ENCODE measurements at places on chromosomes 16 and 17.
A peak's percentile ranks its signal among the peaks of the same experiment; 100 is the strongest.

DNA sequence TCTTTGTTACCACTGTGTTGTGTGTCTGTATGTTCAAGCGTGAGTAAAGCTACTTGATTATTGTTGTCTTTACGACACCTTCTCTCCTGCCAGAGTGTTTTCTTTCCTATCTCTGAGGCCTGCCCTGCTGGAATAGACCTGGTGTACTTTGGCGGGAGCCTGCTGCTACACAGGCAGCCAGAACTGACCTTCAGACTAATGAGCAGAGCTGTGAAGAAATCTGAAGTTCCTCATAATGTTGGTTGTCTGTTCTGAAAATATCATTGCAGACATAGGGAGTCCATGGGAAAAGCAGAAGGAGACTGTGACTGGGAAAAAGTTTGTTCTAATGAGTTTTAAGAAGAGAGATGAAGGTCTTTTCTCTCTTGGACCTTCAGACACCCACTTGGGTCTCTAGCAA lies 9.8 kb downstream of the RHOT1 start:
- DNase-seq: no peak

GRCh38 chr16:51239196-51239595 lies 88.1 kb upstream of the SALL1 start:
- no peak for DNase-seq

DNA sequence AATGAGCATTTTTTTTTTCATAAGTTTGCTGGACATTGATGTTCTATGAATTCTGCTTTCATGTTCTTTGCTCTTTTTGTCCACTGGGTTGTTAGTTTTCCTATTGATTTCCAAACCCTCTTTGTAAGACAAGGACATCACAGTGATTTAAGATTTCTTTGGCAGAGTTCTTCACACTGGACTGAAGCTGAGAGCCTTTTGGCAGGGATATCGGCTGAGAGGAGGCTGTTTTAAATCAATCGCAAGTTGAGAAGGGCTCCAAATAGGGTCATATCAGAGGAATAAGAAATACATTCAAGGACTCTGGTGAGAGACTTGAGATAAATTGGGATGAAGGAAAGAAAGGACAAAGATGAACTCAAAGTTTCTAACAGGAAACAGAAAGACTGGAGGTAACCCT lies 165.8 kb upstream of the AXIN2 start:
- no peak for DNase-seq

DNA sequence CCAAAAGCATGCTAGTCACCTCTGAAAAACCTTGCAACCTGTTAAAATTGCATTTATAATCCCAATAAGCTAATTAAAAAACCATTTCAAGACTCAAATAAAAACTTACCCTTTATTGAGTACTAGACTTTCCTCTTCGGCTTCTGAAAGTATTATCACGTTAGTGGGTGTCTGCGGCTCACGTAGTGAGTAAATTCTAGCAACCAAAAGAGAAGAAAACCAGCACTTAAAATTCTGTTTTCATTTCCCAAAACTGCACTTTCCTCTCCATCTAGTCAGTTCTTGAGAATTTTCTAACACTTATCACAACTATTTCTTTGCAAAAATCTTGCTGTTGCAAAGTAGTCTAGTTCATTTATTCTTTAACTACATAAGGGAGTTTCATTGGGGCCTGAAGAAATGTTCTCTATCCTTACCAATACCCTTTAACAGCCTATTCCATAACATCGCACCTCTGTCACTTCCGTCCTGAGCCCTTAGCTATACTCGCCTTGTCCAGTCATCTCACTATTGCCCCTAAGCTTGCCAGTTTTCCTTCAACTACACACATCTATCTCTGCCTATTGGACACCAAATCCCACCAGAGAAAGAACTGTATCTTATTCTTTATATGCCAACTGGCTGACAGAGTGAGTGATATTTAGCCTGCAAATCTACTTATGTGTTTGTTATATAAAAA lies 8.7 kb downstream of the NUP88 start:
- DNase-seq: no peak

DNA sequence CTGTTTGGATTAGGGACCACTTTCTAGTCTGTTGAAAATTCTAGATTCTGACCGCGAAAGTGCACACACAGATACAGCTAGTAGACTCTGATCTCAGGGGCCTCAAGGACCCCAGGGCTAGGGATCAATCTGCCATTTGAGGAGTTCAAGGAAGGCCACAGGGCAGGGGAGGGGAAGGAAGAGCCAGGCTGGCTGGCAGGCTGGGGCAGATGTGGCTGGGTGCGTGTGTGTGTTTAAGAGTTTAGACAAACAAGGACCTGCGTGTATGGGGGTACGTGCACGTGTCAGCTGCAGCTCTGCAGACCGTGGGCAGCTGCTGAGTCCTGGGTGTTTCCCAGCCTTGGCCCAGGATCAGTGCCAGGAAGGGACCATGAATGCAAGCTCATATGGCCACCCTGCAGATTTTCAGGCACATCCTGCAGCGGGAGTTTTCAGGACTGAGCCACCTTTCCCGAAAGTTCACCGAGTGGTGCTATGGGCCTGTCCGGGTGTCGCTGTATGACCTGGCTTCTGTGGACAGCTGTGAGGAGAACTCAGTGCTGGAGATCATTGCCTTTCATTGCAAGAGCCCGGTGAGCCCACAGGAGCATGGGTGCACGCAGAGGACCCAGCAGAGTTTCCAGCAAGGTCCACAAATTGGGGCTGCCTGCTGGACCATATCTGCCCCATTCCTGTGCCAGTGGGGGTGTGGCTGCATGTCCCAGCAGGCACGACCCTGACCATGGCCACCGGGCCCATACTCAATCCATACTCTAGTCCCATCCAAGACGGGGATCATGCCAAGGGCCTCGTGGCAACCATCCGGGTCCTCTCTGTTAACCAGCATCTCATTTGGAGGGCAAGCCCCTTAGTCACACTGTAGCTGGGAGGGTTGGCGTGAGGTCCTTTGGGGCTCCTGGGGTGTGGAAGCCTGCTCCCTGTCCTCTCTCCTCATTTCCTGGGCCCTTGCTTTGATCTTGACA lies 10.6 kb downstream of the TRPV2 start:
- no peak for DNase-seq

DNA sequence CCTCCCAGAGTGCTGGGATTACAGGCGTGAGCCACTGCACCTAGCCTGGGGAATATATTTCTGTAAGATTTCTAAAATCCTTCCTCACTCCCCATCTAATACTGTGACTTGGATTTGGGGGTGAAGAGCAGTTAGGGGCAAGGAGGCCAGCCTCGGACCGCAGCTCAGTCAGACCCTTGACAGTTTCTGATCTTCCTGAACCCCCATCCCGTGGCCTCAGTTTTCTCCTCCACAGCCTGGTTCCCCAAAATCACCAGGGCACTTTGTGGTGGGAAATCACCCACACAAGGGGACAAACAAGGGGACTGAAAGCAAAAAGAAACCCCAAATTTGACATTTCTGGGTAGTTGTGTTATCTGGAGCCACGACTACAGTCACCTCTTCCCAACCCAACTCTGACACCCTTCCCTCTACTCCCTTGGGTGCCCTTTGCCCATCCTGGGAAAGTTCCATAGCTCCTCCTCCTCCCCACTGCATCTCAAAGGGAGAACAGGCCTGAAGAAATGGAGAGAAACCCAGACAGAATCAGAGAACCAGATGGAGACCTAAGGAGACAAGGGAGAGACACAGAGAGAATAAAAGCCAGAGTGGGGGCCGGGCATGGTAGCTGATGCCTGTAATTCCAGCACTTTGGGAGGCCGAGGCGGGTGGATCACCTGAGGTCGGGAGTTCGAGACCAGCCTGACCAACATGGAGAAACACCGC lies 2.8 kb upstream of the STAT5A start:
- no peak for DNase-seq

DNA sequence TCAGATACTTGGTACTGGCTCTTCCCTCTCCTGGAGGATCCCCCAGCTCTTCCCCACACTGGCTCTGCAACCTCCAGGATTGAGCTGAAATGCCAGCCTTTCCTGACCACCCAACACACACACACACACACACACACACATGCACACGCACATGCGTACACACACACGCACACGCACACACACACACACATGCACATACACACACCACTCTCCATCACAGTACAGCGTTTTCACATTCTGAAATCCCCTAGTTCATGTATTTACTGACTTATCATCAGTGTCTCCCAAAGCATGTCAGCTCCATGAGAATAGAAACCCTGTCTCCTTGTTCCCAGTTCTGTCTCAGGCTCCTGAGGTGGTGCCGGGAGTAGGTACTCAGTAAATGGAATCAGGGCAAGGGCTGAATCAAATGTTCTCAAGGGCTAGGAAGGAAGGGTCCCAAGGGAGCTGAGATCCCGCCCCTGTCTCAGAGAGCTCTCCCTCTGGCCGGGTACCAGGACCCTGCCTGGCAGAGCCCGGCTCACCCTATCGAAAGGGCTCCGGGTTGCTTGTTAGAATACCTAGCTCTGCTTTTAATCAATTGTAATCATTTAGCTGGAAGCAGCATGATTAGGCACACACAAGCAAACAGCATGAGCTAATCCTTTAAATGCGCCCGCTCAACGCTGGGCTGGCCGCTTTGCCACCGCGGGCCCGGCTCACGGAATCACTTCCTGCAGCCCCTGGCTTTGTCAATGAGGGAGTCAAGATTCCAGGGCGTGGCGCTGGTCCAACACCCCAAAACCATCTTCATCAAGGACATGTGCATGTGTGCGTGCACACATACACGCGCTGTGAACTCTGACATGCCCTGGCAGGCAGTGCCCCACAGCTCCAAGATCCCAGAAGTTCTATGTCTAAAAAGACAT lies 140.7 kb downstream of the C16orf78 start:
- DNase-seq: no peak

- DNase-seq: no peak
These were observed 15.3 kb downstream of the VPS53 start for GRCh38 chr17:699345-699744.

- no peak for DNase-seq
These were observed 21.1 kb downstream of the CES1 start for GRCh38 chr16:55811811-55812210.

- DNase-seq: no peak
These were observed 60.4 kb downstream of the NOG start for GRCh38 chr17:56653877-56654276.

GRCh38 chr16:70638814-70639792 lies 7.3 kb upstream of the IL34 start:
- no peak for DNase-seq

DNA sequence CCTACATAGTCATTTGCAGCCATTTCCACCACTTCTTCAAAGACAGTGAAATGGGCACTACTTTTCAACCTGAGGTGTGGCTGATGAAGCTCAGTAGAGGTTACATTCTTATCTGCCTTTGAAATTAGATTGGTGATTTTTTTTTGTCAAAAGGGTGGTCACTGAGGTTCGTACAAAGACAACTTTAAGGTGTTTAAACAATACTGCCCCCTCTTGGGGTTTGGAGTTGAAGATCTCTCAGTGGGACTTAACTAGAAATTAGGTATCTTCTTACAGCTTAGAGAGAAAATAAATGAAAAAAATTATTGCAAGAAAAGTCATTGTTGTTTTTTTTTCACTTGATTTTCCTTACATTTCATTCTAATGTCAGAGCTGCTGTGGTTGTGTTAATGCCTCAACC lies 713.2 kb downstream of the CDH11 start:
- DNase-seq: no peak

GRCh38 chr16:9666834-9667480 lies 515.3 kb downstream of the GRIN2A start:
- DNase-seq: no peak

- DNase-seq: no peak
These were observed 16.1 kb downstream of the KCNJ16 start for GRCh38 chr17:70091005-70091568.

DNA sequence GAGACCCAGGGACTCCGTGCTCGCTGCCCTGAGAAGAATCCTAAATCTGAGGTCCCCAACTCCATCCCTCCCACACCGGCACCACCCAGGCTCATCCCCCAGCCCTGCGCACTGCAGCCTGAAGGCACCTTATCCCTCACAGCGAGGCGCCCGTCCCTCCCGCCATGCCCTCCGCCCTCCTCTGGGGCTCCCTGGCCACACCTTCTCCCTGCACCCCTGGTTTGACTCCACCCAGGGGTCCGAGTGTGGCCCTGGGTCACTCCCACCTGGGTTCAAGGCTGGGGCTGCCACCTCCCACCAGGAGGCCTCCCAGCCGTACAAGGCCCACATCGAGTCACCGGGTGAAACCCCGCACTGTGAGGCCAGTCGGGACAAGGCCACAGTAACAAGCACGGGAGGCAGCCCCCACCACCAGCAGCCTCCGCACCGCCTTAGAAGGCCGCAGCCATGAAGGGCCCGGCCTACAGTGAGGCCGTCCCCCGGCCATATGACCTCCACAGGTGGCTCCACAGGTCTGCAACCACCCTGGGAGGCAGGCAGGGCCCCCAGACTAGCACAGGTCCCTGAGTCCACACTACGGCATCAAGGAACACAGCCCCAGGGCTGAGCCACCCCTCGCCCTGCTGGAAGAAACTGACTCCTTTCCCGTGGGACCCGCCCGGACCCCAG lies 8.3 kb downstream of the HAGH start:
- no peak for DNase-seq

GRCh38 chr17:74671031-74671771 lies 41.5 kb downstream of the CD300LF start:
- DNase-seq: peak; percentile 72

- DNase-seq: no peak
These were observed 78.9 kb upstream of the PLCG2 start for GRCh38 chr16:81700071-81700779.

DNA sequence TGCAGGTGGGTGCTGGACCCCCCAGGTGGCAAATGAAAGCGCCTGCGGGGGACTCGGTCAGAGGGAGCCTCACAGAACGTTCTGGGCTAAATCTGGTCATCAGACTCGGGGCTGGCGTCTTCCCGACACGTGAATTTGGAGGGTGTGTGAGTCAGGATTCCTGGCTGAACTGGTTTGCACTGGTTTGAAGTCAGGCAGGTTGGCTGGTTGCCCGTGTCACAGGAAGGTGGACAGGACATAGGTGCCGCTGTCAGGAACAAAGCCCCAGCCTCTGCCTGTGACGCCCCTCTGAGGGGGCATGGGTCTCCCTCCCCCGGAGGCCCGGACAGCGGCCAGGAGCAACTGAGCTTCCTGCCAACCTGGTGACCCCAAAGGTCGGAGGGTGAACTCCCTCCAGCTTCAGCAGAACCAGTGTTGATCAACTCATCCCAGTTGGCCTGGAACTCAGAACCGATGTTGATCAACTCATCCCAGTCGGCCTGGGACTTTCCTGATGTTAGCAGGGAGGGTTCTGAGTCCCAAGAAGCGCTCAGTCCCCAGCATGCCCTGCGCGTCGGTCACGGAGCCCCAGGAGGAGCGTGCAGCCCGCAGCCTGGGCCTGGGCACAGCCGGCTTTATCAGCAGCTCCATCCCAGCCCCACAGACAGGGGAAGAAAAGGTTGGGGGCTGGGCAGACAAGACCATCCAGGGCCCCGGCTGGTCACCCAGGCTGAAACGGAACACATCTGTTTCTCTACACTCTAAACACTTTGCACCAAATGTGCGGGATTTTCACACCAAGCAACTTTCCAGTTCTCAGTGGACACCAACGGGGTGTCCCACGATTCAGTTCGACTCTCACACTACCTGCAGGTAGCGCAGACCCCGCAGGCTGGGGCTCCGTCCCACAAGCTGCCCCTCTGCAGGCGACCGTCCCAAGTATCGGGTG lies 14.4 kb upstream of the METRNL start:
- no peak for DNase-seq

GRCh38 chr17:82864713-82865248 lies 25.0 kb upstream of the ZNF750 start:
- no peak for DNase-seq

GRCh38 chr17:72333570-72333969 lies 212.8 kb downstream of the SOX9 start:
- DNase-seq: no peak
